Stimulated activated CD4-positive, alpha-beta T cell treated with anti-CD3 and anti-CD28 coated beads, Interleukin-1b, Interleukin-23, amount 100 ng/mL, for 24 hours (primary cell): ENCODE measurements at places on chromosomes 13 and 19.

DNA sequence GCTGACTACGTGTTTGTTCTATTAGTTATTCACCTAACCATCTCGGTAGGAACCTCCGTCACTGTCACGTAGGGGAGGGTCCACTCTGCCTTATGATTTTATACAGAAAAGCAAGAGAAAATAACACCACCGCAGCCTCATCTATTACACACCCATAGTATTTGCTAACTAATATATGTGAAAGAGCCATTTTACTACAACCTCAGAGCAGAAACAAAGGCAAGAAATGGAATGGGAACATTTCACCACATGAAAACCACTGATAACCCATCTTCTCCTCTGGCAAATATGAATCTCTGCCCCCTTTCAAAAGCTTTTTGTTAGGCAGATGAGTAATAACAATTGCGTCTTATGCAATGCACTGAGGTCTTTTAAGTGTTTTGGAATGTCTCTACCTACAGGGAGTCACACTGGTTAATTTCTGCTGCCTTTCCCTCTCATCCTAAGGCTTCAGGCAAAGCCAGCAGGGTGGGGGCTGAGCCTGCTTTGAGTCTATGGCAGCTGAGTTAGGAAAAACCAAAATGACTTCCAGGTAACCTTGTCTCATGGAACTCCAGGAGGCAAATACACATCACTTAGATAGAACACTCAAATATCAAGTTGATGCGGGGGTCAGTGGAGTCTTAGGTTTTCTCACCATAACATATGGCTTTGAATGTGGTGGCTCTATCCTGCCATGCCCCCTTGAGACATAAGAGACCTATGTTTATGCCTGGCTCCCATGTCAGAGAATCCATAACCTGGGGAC, 15.0 kb downstream of the TSHZ3 start:
- DNase-seq, result no peak

GRCh38 chr19:2424686-2425621, 2.4 kb downstream of the TIMM13 start:
- DNase-seq, result no peak

GRCh38 chr13:99923877-99924582, 47.5 kb downstream of the ZIC5 start:
- no peak for DNase-seq

DNA sequence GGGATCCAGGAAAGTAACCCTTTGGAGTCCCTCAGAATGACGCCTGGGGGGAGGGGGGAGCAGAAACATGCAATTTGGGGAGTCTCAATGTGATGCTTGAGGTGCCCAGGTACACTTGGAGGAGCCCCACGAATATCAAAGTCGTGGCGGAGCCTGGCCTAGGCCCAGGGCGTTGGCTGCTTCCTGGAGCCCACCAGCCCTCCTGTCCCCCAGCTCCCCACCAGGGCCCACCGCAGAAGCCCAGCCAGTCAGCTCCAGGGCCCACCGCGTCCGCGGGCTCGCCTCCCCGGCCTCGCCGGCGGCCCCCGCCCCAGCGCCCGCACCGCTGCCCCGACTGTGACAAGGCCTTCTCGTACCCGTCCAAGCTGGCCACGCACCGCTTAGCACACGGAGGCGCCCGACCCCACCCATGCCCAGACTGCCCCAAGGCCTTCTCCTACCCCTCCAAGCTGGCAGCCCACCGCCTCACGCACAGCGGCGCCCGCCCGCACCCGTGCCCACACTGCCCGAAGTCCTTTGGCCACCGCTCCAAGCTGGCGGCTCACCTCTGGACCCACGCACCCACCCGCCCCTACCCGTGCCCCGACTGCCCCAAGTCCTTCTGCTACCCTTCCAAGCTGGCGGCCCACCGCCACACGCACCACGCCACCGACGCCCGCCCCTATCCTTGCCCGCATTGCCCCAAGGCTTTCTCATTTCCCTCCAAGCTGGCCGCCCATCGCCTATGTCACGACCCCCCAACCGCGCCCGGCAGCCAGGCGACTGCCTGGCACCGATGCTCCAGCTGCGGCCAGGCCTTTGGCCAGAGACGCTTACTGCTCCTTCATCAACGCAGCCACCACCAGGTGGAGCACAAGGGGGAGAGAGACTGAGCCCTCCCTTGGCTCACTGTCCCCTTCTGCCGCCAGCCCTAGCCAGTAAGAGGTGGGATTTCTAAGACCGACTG, 2.1 kb downstream of the ZNF575 start:
- no peak for DNase-seq

DNA sequence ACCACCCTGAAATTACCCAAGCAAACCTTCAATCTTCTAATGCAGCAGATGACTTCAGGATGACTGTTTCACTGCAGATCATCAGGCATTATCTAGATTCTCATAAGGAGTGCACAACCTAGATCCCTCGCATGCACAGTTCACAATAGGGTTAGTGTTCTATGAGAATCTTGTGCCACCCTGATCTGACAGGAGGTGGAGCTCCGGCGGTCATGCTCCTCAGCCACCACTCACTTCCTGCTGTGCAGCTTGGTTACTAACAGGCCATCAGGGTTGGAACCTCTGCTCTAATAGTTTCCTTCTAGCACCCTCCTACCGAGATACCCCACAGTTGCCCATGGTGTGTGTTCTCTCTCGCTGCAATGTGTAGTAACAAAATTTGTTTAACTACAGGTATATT, 442.8 kb downstream of the FGF14 start:
- DNase-seq, result no peak

DNA sequence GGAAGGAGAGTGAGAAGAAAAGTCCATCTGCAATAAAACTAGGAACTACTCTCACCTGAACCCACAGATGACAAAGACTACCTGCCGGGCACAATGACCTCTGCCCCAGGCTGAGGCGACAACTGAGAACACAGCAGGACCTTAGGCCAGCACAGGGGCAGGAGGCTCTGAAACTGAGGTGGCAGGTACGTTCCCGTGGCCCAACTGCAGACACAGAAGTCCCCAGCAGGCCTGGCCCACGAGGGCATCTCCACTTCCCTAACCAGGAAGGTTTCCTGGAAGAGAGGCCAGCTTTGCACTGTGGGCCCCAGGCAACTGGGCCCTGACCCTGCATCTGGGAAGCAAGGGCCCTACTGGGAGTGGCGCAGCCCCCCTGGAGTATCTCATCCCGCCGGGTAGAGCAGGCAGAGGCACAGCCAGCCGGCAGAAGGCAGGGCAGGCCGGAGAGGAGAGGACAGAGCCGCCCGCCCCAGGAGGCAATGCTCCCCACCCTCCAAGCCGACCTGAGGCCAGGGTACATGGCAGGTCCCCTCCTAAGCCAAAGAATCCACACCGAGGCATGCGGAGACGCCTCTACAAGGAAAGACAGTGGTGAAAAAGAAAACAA, 32.7 kb downstream of the STK24 start:
- no peak for DNase-seq

- DNase-seq, result no peak
Measured at GRCh38 chr19:53989600-53990533, 1.6 kb upstream of the CACNG6 start.

DNA sequence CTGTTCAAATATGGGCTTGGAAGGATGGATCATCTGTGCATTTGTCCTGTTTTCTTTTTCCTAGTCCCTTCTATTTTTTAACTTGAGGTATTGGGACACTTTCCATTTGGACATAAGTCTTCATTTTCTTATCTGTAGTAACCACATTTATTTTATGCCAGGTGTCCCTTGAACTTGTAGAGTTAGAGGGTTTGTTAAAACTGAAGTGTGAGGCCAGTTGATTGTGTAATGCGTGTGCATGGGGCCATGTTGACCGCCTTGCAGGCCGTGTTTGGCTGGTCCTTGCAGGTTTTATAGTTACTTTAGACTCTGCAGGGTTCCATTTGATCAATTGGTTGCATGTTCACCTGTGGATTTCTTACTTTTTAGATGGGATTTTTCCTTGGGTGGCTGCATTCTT, 21.0 kb downstream of the SAE1 start:
- DNase-seq, result no peak

- no peak for DNase-seq
Measured at GRCh38 chr13:39913928-39914327, 258.5 kb downstream of the COG6 start.

GRCh38 chr13:60211548-60211947, 47.8 kb upstream of the DIAPH3 start:
- no peak for DNase-seq

DNA sequence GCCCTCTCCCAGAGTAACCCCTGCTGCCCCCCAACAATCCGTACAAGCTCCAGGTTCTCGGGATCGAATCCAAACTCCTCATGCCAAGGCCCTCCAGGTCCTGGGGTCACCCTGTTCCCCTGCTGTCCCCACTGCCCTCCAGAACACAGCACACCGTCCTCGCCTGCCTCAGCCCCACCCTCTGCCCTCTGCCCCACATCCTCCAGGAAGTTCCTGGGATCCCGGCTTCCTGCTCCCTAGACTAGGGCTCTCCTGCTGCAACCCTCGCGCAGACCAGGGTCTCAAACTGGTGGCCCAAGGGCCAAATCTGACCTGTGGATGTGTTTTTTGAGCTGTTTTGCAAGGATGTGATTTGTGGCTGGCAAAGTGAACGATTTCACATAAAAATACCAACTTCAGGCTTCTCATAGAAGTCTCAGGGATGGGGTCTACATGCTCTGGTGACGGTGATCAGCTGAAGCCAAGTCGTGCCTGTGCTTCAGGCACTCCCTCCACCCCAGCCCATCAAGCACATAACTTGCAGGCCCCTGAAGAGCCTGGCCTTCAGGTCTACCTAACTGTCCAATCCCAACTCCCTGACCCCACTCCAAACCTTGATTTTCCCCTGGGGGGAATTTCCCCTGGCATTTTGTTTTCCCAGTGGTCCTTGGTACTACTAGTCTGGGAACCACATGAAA, 1.8 kb downstream of the RABAC1 start:
- DNase-seq, result no peak

DNA sequence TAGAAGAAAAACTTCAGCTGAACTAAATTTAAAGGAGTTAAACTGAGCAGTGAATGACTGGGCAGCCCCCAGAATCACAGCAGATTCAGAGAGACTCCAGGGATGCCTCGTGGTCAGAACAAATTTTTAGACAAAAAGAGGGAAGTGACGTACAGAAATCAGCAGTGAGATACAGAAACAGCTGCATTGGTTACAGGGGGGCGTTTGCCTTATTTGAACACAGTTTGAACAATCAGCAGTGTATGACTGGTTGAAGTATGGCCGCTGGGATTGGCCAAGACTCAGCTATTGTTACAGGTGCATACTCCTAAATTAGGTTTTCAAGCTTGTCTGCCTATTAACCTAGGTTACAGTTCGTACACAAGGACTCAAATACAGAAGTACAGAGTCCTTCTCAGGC, 2.2 kb upstream of the SPRYD7 start:
- DNase-seq, result no peak

- no peak for DNase-seq
Measured at GRCh38 chr19:20233105-20233504, 66.1 kb downstream of the ZNF486 start.

DNA sequence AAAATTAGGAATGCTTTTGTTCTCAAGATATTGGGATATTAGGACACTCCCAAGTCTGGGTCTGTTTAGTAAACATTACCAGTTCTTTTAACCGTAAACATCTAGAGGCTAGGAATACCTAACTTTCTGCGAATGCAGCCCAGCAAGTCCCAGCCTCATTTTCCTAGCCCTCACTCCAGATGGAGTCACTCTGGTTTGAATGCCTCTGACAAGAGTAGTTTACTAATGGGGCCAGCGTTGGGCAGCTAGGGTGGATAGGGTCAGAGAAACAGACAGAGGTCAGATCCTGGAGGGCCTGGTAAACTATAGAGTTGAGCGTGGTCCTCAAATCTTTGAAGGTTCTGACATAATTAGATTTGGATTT, 53.6 kb downstream of the WDFY2 start:
- DNase-seq, result no peak

GRCh38 chr13:36129539-36129938, 1.6 kb downstream of the DCLK1 start:
- DNase-seq, result no peak

GRCh38 chr19:31264041-31264778, 85.0 kb downstream of the TSHZ3 start:
- DNase-seq, result no peak

DNA sequence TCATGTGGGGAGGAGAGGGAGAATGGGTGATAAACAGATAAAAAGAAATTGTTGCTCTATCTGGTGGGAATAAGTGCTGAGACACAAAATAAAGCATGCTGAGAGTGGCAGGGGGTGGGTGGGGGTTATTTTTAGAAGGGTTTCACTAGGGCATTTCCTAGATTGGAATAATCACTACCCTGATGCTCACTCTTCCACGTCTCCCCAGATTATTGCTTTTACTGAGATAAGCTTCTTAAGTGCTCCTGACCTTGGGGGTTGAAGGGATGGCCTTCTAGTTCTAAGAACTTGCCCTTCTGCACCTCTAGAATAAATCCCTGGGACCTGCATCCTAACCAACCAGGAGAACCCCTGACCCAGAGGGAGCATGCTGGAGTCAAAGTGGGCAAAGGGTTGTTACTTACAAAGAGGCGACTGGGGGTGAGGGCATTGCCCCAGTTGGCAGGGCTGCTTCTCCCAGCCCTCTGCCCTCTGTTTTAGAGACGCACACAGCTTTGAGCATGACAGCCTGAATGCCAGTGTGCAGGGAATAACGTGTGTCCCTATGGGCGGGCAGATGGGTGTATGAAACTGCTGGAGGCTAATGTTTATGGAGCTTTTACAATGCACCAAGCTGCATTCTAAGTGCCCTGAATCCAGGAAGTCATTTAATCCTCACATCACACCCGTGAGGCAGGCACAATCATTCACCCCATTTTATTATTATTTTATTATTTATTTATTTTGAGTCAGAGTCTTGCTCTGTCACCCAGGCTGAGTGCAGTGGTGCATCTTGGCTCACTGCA, 743 bp downstream of the RDH8 start:
- no peak for DNase-seq

- no peak for DNase-seq
Measured at GRCh38 chr19:13984875-13985741, 21.0 kb downstream of the RFX1 start.

- no peak for DNase-seq
Measured at GRCh38 chr19:48190288-48190884, 19.9 kb downstream of the ZSWIM9 start.

DNA sequence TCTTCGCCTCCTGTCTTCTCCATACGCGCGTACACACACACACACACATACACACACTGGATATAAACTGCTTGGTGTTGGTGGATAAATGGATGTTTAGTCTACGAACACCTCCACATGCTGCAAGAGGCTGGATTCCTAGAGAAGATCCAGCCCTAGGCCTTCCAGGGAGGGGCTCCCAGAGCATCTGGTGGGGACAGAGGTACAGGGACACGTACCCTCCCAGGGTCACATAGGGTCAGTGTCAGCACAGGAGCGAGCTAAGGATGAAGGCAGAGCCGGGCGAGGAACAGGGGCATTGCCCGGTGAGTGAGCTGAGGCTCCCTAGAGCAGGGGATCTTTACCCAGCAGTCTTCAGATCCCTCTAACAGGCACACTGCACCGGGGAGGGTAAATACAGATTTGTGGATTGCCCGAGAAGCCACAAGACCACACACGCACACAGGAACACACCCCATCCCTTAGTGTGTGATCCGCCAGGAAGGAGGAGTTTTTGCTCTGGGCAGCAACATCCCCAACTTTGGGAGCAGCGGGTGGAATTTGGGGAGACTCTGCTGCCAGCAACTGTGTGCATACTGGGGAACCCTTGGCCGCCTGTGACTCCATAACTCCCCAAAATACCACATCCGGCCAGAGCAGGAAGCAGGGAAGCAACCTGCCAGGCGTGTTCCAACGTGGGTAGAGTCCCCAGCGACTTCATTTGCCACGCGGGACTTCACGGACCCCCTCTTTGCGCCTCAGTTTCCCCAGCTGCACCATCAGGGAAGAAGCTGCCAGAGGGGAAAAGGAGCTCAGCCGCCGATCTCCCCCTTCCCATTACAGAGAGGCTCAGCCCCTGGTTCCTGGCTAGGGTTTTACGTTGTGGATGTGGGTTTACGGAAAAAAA, 5.8 kb upstream of the TLE2 start:
- no peak for DNase-seq
